Activated CD4-positive, alpha-beta T cell treated with anti-CD3 and anti-CD28 coated beads for 36 hours (primary cell): ENCODE measurements at places on chromosomes 6 and 20.

DNA sequence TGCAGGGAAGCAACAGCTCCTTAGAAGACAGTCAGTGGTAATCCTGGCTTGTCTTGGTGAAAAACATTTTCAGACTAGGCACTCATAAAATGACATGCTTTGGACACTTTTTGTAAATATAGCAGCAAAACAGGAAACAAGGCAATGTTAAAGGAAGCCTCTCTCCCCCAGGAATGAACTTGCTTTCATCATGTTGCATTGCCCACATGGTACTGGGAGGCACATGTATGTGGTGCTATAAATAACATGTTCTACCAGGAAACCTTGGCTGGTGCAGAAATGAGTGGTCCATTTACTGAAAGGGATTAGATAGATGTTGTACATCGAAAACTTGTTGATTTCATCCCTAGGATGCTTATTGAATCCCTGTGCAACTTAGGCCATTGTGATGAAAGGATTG lies 121.4 kb upstream of the RREB1 start:
- DNase-seq: no peak

- no peak for DNase-seq
Observed at GRCh38 chr6:95596021-95596420, 18.7 kb downstream of the MANEA start.

GRCh38 chr6:147116056-147116455 lies 88.2 kb upstream of the STXBP5 start:
- DNase-seq: no peak

- DNase-seq: no peak
Observed at GRCh38 chr6:78363688-78364087, 503.7 kb upstream of the IRAK1BP1 start.

DNA sequence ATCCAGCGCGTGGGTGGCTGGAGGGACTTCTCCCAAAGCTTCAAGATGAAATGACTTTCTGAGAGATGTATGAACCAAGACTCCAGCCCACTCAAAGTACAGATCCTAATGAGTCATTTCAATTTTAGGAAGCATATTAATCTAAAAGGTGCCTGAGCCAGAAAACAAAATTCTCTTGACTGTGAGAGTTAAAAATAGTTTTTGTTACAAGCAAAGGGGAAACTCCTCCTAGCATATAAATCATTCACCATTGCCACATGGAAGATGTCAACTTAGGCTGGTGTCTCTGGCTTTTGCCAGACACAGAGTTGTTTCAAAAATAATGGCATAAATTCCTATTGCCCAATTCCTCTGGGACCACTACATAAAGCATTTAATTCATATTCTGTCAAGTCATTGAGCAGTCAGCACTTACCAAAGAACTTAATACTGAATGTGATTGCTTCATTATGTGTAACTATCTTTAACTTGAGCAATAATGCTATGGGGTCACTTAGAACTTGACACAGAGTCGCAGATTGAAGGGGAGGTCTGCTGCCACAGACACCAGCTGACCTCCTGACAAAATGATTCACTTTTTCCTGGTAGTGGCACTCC lies 280.6 kb downstream of the SLC35F1 start:
- peak; percentile 53 for DNase-seq

DNA sequence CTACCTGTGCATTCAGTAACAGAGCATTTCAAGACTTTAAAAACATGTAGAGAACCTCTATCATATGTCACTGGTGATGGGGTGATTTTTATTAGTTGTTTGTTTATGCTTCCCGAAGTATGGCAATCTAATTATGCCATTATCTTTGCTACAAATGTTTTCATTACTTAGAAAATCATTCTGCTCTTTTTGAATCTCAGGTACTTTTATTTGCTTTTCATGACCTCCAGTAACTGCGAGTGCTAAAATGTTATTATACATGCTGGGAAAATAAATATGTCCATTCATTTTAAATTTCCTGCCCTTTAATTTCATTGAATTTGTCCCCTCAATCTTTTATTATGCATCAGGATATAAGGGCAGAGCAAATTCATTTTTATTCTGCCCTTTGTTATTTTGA lies 515.7 kb downstream of the NKAIN2 start:
- DNase-seq: no peak

DNA sequence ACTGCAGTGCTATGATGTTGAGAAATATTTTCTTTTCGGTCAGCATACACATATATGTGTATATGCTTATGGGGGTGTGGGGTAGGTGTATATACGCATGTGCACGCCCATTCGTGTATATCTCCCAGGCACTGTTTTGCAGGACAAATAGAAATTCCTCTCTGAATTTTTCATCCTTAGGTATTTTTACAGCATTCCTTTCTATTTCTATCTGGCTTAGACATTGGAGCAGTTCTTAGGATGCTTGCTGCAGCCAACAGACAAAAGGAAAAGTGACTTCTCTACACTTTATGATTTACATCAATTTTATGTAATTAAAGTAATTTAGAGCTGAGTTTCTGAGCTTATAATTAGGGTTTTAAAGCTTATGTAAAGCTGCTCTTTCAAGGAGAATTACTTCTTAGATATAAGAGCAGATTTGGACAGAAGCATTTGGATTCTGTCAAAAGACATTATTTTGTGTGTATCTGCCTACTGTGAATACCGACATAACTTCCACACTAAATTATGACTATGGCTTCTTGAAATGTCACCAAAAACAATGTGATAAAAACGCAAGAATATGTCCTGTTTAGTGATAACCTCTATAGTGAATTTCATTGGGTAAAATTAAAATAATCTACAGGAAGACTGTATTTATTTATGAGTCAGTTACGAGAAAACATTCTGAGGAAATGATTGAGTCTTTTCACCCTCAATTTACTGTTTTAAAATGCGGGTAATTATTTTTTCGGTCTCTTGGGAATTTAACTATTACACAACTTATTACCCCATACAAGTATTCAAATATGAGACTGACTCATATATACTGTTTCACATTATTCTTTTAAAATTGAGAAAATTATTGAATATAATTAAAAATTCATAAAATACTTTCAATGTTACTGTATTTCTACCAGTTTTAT lies 21.3 kb upstream of the CEP43 start:
- DNase-seq: no peak

GRCh38 chr20:40489886-40490285 lies 199.2 kb downstream of the MAFB start:
- no peak for DNase-seq
